ENCODE measurements at places on chromosomes 7 and 10.

GRCh38 chr7:12596225-12596790 is 25.8 kb downstream of the SCIN start:
- DNase-seq: no peak

GRCh38 chr10:86110156-86110786 is 256.3 kb downstream of the GRID1 start:
- DNase-seq: no peak

- DNase-seq: no peak
Measured at GRCh38 chr7:71990138-71990462, 422.0 kb downstream of the CALN1 start.

GRCh38 chr7:2647594-2648172 is 15.9 kb downstream of the TTYH3 start:
- no peak for DNase-seq

GRCh38 chr7:143002898-143003297 is 24.0 kb downstream of the OR9A2 start:
- no peak for DNase-seq

DNA sequence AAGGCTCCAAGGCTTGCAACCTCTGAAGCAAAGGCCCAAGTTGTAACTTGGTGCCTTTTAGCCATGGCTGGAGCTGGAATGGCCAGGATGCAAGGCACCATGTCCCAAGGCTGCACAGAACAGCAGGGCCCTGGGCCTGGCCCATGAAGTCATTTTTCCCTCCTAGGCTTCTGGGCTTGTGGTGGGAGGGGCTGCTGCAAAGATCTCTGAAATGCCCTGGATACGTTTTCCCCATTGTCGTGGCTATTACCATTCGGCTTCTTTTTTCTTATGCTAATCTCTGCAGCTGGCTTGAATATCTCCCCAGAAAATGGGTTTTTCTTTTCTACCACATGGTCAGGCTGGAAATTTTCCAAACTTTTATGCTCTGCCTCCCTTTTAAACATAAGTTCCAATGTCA is 234.2 kb downstream of the CDK14 start:
- DNase-seq: no peak

DNA sequence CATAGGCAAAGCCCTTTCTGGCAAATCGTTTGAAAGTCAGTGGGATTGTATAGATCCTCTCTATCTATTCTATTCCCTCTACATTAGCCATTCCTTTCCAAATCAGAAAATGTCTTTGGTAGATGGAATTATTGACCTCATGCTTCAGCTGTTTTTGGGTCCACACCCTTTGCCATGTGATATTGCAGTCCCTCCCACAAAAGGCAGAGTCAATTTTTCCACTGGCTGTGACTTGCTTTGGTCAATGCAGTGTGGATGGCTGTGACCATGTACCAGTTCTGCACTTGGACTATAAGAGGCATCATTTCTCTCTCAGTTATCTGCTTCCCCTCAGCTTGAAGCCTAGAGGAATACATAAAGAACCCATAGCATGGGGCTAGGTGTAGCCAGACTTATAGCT is 332.9 kb downstream of the PTEN start:
- no peak for DNase-seq

DNA sequence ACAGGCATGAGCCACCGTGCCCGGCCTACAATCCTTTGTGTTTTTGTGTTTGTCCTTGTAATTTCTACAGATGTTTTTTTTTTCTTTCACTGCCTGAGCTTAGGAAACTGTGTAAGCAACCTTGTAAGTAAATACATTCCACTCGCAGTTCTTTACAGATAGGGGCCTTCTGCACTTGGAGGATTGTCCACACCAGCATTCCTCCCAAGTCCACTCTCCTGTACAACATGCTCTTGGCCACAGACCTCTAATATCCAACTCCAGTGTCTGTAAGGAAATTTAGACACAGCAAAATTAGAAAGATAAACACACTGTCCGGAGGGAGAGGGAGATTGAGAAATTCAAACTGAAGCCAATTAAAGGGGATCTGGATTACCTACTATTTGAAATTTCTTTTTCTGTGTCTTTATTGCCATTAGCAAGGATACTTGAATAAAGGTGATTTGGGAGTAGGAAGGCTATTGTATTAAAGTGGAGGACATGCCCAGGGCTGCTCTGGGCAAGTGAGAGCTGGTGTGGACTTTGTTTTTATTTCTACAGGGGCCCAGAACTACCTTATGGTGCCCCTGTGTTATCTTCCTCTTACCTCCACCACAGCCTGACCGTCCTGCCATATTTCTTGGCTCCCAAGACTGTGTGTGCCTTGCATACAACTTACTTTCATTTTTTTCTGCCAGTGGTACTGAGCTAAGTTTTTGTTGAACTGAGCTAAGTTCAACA is 9.7 kb downstream of the MXI1 start:
- no peak for DNase-seq

DNA sequence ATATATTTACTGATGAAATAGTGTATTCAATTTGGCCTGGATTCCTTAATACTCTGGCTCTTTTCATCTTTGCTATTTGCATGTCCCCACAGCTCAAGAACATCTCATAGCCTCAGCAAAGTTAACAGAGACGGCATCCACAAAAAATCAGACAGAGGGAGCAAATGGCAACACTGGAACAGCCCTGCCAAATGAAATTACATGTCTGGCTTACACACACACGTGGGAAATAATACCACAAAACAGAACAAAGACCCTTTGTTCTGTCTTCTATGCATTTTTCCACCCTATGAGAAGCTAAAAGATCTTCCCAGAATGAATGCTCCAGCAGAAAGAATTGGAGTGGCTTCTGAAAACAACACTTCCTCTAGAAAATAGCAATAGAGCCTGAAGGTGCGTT is 139.5 kb downstream of the ALOX5 start:
- DNase-seq: no peak

DNA sequence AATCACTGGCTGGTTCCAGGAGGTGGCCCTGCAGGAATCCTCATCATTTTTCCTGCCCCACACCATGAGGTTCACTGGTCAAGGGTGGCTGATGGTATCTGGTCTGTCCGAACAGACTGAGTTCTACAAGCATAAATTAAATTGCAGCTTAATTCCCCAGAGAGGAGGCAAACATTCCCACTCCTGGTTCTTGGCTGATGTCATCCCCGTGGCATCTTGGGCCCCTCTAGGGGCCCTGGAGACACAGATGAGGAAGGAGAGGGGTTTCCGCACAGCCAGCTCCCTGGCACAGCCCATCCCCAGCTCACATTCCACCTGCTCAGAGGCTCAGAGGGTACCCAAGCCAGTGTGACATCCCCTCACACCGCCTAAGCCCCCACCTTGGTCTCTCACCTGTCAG is 5.3 kb upstream of the KLRG2 start:
- DNase-seq: no peak

Measured in cortex of kidney (tissue), 1 donor.